ENCODE measurements at places on chromosomes 6 and 20. TPM values are rescaled to one million over a fixed set of nuclear protein-coding genes. Genes with fewer than 3 reads are reported as not detected.

DNA sequence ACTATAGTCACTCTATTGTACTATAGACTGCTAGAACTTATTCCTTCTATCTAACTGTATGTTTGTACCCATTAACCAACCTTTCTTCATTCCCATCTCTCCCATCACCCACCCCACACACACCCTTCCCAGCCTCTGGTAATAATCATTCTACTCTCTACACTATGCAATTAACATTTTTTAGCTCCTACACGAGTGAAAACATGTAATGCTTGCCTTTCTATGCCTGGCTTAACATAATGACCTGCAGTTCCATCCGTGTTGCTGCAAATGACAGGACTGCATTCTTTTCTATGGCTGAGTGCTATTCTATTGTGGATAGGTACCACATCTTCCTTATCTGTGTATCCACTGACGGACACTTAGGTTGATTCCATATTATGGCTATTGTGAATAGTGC, 95.5 kb downstream of the ALDH8A1 start:
- no peak for DNase-seq

DNA sequence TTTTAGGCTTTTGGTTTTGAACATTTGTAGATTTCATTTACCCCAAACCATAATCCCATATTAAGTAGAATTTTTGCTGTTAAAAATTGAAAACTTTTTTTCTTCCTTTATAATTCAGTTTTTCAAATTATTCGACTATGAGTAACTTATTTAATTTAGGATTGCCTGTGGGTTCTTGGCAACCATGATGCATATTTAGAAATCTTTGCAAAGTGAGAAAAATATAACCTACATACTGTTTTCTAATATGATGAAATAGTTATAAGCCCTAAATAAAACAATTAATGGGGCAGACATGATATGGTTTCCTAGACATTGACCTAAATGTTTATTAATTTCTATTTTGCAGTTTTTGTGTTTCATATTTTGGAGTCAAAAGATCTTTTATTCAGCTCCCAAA, 23.6 kb downstream of the NEDD9 start:
- DNase-seq = no peak

- DNase-seq = no peak
Measured at GRCh38 chr20:61629602-61630390, 377.7 kb downstream of the CDH4 start.

- DNase-seq = no peak
Measured at GRCh38 chr6:150470960-150471665, 102.3 kb downstream of the IYD start.

Gene TDP2
- total RNA-seq = 43.5 TPM

Measured in WTC11 (cell line).